ENCODE measurements at places on chromosomes 6 and 20.

GRCh38 chr6:3775386-3775785 lies 23.9 kb upstream of the PXDC1 start:
- DNase-seq, result no peak

DNA sequence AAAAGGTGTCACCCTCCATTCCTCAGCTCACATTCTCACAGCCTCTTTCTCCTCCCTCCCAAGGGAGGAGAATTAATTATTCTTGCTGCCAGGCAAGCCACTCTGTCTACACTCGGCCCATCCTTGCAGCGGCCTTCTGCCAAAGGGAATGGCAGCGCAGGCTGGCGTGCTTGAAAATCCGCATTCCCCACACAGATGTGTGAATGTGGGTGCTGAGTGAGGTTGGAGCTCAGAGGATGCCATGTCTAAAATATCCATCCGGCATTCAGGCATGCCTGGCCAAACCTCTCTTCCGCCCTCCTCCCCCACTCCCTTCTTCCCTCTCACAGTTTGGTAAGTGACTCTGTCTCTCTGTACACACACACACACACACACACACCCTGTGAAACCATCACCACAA lies 27.7 kb downstream of the PNPLA1 start:
- no peak for DNase-seq

DNA sequence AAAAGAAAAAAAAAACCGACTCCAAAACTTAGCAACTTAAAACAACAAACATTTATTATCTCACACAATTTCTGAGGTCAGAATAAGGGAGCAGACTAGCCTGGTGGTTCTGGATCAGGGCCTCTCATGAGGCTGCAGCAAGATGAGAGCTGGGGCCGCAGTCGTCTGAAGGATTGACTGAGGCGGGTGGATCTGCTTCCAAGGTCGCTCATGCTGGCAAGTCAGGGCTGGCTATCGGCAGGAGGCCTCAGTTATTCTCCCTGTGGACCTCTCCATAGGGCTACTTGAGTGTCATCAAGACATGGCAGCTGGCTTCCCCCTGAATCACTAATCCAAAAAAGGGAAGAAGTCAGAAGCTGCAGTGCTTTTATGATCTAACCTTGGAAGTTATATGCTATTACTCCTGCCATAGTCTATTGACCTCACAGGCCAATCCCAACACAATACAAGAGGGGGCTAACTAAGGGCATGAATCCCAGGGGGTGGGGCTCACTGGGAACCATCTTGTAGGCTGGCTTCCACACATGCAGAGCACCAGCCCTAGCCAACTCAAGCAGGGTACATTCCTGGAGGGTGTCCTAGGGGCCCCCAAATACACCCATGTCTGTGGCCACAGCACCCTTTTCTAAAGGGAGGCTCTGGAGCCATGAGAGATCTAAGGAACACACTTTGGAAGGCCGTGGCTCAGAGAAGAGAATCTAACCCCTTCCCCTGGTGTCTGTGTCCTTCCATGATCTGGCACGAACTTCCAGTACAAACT lies 11.3 kb downstream of the EBF4 start:
- DNase-seq, result no peak

DNA sequence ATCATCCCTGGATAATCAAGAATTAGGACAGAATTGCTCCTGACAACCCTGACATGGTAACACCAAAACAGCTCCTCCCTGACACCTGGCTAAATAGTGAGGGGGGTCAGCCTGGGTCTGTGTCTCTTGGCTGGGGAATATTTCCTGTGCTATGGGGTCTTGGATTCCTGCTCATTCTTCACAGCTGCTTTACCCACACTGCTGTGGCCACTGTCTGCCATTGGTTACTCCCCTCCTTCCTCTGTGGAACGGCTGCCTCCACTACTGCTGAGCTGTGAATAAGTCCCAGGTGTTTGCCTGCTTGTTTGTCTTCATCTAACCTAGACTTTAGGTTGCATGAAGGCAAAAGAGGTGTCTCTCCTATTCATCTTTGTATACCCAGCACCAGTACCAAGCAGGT lies 33.9 kb upstream of the TXLNB start:
- DNase-seq, result no peak

DNA sequence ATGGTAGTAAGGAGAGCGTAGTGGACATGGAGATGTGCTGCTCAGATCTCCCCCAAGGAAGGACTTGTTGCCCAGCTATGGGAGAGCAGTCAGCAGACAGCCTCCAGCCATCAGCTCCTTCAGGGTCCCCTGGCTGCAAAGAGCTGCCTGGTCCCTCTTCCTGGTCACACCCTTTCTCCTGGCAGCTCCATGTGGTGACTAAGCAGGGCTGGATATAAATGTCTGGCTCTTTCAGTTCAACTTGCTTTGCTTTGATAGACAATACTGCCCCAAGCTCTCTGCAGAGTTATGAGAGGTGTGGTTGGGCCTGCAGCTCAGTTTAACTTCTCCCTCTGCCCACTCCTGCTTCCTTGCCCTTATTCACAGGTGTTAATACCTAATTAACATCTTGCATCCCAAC lies 64.1 kb upstream of the DDR1 start:
- DNase-seq, result no peak

DNA sequence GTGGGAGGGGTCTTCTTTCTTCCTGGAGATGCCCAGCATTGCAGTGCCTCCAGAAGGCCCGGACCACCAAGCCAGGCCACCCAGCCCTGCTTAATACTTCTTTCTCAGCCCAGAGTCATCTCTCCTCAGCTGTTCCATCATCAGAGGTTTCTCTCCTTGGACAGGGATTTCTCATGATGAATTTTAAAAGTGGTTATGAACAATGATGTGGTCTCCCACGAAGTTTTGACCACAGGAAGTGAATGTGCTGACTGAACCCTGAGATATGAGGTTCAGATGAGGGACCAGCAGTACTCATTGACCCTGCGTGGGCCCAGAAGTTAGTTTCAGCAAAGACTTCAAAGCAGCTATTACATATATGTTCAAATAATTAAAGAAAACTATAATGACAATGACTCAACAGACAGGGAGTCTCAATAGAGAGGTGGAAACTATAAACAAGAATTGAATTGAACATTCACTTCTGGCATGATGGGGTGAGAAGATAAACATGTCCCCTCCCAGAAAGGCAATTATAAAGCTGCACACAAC lies 114.5 kb upstream of the SLC22A16 start:
- DNase-seq, result no peak

DNA sequence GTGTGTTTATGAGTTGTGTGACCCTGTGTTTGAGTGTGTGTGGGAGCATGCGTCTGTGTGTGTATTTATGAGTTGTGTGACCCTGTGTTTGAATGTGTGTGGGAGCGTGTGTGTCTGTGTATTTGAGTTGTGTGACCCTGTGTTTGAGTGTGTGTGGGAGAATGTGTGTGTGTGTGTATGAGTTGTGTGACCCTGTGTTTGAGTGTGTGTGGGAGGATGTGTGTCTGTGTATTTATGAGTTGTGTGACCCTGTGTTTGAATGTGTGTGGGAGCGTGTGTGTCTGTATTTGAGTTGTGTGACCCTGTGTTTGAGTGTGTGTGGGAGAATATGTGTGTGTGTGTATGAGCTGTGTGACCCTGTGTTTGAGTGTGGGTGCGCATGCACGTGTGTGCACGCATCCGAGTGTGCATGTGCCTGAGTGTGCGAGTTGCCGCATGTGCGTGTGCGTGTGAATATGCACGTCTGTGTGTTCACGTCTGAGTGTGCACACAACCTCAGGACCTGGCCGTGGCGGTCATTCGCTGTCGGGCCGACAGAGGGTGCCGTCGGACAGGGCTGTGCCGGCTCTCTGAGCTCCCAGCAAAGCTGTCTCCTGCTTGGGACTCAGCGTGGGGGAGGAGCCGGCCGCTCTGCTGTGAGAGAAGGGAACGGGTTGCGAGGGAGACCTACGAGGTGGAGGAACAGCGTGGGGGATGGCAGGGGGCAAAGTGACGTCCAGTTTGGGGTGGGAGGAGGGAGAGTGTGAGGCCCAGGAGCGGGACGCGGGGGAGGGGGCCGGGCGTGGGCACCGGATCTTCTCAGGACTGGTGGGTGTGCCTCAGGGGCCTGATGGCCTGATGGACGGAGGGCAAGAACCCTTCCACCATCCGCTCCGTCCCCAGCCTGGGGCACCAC lies 19.7 kb downstream of the SLC17A9 start:
- DNase-seq, result peak; percentile 96

DNA sequence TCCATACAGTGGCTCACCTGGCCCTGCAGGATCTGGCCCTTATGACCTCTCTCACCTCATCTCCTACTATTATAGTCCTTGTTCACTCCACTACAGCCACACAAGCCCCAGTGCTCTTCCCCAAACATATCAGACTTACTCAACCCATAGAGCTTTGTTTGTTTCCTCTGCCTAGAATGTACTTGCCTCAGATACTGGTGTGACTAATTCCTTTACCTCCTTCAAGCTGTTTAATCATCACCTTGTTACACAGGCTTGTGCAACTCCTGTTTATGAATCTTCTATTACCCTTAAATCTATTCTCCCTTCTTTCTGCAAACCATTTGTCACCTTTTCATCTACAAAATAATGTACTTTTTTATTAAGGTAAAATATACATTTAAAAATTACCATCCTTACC lies 3.2 kb downstream of the DEFB125 start:
- DNase-seq, result no peak

GRCh38 chr20:33653218-33653899 lies 8.8 kb upstream of the C20orf144 start:
- peak; percentile 75 for DNase-seq

- DNase-seq, result no peak
Measured at GRCh38 chr6:36267731-36268477, 2.0 kb upstream of the PNPLA1 start.

- no peak for DNase-seq
Measured at GRCh38 chr20:38126146-38126921, 38.7 kb downstream of the TGM2 start.

DNA sequence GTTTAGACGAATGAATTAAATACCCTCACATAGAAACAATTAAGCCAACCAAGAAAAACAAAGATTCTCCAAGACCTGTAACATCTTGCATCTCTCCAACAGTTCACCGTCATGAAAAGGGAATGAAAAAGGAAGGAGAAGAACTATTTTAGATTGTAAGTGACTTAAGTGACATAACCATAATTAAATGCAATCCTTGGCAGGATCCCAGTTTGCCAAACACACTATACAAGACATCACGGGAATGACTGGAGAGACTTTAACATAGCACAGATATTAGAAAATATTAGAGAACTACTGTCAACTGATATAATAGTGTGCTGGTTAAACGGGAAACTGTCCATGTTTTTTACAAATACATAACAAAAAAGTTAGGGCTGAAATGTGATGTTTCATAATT lies 22.2 kb downstream of the EPB41L2 start:
- no peak for DNase-seq

GRCh38 chr20:61027218-61027617 lies 224.8 kb upstream of the CDH4 start:
- no peak for DNase-seq

DNA sequence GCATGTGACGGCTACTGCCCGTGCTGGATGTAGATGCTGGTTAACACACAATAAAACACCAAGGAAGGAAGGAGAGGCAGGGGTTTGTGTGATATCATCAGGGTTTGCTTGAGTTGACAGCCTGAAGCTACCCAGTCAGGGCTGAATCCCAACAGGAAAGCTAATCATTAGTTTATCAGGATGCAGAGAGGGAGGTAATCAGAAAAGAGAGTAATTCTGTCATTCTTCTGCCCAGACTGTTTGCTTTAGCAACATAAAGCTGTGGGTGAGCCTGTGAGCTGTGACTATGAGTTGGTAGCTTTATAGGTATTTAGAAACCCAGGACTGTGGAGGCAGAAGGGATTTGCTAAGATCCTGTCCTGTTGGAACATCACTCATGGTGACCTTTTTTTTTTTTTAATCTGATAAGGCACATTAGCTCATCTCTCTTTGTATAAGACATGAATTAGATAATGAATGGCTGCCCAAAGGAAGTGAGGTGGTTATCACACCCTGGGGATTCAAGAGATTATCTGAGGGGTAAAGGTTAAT lies 79.3 kb downstream of the CAP2 start:
- no peak for DNase-seq

DNA sequence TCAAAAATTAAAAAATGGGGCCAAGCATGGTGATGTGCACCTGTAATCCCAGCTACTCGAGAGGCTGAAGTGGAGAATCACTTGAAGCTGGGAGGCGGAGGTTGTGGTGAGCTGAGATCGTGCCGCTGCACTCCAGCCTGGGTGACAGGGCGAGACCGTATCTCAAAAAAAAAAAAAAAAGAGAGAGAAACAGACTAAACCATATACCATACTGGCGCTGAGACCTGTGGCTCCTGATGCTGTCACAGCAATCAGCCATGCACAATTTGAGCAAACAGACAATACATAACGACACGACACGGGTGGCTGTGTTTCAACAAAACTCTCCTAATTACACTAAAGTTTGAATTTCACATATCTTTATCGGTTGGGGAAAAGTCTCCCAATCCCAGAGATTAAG lies 14.9 kb upstream of the CBFA2T2 start:
- no peak for DNase-seq

GRCh38 chr20:33191484-33191883 lies 23.5 kb downstream of the BPIFA2 start:
- no peak for DNase-seq

GRCh38 chr6:109056661-109057060 lies 38.0 kb downstream of the SESN1 start:
- no peak for DNase-seq

DNA sequence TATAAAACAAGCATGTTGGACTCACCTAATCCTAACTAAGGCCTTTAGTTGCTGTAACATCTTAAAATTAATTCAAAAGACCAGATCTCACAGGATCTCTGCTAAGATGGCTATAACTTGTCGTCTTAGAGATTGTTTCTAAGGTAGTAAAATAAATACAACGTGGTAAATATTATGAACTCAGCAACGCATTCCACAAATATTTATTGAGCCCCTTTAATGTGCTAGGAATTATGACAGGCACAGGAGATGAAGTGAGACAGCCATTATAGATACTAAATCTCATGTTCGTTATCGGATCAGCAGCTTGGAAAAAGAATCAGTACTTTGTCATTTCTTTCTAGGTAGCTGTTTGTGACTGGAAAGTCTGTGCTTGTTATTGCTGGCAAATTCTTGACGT lies 20.9 kb upstream of the MCM3 start:
- DNase-seq, result no peak

DNA sequence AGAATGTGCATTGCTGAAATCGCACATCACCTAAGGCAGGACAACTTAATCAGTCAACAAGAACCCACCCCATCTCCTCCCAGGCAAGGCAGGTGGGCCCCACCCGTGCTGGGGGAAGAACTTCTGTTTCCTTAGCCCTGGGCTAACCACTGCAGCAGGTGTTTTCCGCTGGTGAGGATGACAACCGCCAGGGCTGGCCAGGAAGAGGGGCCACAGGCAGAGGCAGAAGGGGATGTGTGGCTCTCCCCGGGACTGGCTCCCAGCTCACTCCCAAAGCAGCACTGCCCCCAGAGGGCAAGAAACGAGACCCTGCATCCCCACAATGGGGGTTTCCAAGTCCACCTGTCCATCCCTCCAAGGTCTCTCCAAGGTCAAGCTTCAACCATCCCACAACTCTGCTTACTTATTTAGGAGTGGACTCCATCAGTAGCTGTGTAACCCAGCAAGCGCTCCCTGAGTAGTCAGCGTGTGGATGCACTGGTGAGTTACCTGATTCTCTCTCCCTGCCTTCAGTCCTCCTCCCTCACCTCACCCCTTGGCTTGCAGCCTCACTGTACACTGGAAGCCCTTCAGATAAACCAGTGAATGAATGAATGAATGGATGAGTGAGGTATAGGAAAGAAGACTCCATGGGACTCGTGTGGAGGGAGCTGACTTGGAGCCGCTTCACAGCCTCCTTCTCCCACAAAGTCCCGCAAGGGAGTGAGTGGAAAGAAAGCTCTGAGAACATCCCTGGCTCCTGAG lies 168.2 kb upstream of the CST7 start:
- DNase-seq, result no peak

Measured in GM19239 (cell line).